Dermis microvascular lymphatic vessel endothelial cell (primary cell): ENCODE measurements at places on chromosomes 7 and 10. TPM values are rescaled to one million over a fixed set of nuclear protein-coding genes. Genes with fewer than 3 reads are reported as not detected.

DNA sequence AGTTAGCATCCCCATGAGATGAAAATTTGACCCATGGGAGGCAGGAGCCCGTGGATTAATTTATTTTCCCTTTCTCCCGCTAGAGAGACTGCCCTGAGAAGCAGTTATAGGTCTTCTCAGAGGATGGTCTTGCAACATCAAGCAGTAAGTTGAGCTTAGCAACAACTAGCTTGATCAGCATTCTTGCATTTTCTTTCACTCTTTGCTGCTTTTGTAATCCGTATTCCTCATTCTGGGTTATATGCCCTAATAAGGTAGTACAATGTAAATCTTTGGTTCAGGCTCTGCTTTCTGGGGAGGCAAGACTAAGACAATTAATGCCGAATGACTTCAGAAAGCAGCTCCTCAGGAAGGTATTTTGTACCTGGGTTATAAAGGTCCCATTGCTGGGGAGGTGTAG is 146.8 kb downstream of the FZD1 start:
- DNase-seq, result no peak

DNA sequence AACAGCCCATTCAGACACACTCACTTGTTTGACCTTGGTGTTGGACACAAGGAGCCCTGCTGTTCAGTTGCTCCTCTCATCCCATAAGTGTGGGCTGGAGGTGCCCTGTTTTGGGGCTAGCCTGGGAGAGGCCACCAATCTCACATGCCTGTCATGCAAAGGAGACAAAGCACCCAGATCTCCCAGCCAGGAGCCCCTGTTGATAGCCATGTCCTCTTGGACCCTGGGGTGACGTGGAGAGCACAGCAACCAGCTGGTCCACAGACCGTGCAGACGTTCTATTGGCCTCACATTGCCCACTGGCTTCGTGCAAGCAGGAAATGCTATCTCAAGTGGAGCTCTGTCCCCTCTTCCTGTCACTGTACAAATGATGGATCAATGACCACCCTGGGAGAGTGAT is 240.8 kb downstream of the RPS24 start:
- no peak for DNase-seq

- DNase-seq, result no peak
Observed at GRCh38 chr10:118843647-118844265, 89.0 kb upstream of the CACUL1 start.

GRCh38 chr10:76723844-76724243 is 913.8 kb downstream of the KCNMA1 start:
- DNase-seq, result no peak

DNA sequence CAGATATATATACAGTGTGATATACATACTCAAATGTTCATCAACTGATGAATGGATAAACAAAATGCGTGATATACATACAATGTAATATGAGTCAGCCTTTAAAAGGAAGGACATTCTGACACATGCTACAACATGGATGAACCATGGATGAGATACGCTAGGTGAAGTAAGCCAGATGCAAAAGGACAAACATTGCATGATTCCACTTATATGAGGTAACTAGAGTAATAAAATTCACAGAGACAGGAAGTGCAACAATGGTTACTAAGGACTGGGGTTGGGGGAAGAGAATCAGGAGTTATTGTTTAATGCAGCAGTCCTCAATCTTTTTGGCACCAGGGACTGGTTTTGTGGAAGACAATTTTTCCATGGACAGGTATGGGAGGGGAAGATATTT is 47.3 kb upstream of the PIK3AP1 start:
- DNase-seq, result peak; percentile 22

DNA sequence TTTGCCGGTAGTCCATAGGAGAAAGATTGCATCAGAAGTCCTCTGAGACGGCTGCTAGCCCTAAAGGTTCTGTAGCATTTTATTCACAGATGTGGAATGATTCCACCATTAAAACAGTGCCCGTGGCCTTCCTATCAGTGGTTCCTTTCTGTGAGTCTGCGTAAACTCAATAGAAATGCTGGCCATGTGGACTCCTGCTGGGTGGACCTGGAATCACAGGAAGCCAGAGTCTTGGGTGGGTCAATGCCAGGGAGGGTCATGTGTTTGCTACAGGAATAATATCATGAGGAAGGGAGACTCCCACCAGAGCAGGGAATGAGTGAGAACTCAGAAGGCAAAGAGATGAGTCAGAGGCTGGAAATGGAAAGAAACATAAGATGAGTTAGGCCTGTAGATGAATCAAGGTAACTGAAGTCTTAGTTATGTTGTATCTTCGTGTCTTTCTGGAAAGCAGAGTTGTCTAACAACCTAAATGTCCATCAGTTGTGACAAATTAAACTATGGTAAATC is 410.4 kb upstream of the AUTS2 start:
- DNase-seq, result no peak

GRCh38 chr10:227014-227413 is 91.8 kb downstream of the ZMYND11 start:
- no peak for DNase-seq

DNA sequence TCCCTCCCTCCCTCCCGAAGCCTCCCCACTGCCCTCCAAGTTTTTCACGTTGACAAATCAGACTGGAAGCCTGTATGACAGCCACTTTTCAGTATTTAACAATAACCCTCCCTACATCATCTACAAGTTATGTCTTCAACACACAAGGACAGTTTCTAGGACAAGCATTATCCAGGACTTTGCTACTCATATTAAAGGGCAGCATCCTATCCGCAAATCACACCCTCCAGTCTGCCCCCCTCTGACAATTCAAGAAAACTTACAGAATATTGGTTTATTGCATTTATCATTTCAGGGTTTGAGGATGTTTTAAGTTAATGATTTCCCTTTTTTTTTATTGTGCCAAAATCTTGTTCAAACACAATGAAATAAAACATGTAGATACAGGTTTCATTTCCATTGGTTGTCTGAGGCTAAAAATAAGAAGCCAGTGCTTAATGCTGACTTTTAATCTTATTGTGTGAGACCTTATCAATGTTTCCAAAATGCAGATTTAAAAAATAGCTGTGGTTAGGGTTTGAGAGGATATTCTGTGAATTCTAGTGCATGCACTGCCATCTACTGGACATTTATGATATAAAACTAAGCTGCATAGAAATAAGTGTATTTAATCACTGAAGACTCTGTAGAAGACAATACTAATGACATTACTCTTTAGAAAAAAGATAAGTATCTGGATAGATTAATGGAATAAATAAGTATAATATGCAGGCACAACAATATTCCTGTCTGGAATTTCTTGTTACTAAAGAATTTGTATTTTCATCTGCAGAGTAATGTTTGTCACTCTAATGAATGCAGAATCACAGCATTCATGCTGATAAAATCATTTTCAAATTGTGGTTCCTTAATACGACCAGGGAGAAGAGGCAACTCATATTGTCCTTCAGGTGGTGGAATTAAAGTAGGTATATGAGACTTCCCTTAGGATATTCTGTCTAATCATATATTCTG is 64.1 kb downstream of the CAV1 start:
- DNase-seq, result peak; percentile 76

DNA sequence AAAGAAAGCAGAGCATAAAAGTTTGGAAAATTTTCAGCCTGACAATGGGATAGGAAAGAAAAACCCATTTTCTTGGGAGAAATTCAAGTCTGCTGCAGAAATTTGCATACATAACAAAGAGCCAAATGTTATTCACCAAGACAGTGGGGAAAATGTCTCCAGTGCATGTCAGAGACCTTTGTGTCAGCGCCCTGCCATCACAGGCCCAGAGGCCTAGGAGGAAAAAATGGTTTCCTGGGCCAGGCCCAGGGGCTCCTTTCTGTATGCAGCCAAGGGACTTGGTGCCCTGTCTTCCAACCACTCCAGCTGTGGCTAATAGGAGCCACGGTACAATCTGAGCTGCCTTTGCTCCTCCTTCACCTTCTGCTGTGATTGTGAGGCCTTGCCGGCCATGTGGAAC is 189.1 kb upstream of the PITRM1 start:
- no peak for DNase-seq

GRCh38 chr10:63628526-63629362 is 107.5 kb downstream of the REEP3 start:
- peak; percentile 90 for DNase-seq

- no peak for DNase-seq
Observed at GRCh38 chr7:37943905-37944736, 23.7 kb downstream of the EPDR1 start.

The MYL10 gene
- not detected in 2 replicates for total RNA-seq

The CDK14 gene
- total RNA-seq, result 0.89 and 1.2 TPM in 2 replicates

The TMEM26 gene
- not detected in 2 replicates for total RNA-seq

The ASB10 gene
- not detected in 2 replicates for total RNA-seq
